ENCODE measurements at places on chromosomes 6 and 20.
A peak's percentile ranks its signal among the peaks of the same experiment; 100 is the strongest.

DNA sequence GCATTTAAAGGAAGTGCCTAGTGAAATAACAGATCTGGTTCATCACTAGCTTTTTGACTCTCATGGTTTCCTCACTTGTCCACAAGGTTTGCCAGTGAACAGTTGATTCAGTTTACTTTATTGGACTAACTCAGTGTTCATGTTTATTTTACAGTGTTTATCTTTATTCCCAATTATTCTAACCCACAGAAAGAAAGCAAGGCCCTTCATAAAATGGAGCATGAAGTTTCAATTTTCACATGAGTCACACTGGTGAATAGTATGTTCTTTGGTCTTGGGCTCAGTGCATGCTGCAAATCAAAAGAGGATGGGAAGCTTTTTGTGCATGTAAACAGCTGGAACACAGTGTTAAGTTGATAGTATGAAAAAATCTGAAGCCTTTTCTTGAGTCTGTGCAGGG lies 217.6 kb upstream of the HDDC2 start:
- no peak for DNase-seq

- DNase-seq = no peak
Observed at GRCh38 chr6:63458480-63459115, 113.7 kb upstream of the LOC128125822 start.

DNA sequence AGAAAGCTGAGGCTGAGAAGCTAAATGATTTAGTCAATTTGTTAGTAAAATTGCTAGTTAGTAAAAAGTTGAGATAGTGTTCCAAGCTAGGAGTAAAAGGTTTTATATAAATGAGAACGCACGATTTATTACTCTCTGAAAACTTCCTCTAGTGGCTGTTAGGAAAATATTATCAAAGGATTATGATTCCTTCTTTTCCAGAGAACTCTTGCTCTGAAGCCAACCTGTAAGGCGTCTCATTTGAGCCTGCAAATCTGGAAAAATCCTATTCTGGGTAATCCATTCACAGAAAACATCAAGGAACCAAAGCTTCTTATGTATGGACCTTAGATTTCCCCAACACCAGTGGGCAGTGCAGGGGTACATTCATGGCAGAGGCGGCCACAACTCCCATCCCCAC lies 252.7 kb downstream of the SOD2 start:
- peak; percentile 46 for DNase-seq

GRCh38 chr6:153767127-153767526 lies 271.9 kb upstream of the OPRM1 start:
- DNase-seq = no peak

DNA sequence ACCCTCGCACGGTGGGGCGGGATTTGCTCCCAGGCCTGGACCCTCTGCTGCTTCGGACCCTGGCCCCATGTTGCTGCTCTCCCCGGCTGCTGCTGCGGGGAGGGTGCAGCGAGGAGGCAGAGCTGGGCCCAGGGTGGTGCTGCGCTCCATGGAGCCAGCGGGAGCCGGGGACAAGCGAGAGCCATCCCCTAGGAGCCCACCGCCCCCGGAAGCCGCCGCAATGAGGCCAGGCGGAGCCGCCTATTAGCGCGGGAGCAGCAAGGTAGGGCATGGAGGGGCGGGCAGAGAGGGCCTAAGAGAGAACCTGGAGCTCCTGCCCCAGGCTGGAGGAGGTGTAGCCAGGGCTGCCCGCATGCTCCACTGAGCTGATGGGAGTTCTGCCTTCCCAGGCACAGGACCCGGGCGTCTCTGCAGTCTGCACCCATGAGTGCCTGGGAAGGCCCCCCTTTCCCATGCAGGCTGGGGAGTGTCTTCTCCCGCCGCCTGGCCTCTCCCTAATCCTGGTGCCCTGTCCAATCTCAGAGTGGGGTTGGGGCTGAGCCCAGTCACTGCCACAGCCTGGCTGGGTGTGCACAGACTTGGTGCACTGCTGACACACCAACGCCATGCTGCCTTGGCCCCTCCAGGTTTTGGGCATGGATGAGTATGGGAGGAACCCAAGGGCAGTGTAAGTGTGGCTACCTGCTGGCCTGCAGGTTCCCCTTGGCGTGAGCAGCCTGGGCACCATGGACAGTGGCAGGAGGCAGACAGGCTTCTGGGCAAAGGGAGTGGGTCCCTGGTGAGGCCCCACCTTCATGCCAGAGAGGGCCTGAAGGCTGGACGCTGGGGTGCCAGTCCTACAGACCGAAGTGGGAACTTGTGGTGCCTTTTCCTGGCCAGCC lies 360.6 kb upstream of the MAP3K7 start:
- no peak for DNase-seq

GRCh38 chr20:57995381-57995977 lies 233.0 kb downstream of the ANKRD60 start:
- no peak for DNase-seq

GRCh38 chr6:56403745-56404144 lies 156.4 kb upstream of the COL21A1 start:
- no peak for DNase-seq

GRCh38 chr6:154555073-154555677 lies 44.7 kb upstream of the CNKSR3 start:
- DNase-seq = no peak

DNA sequence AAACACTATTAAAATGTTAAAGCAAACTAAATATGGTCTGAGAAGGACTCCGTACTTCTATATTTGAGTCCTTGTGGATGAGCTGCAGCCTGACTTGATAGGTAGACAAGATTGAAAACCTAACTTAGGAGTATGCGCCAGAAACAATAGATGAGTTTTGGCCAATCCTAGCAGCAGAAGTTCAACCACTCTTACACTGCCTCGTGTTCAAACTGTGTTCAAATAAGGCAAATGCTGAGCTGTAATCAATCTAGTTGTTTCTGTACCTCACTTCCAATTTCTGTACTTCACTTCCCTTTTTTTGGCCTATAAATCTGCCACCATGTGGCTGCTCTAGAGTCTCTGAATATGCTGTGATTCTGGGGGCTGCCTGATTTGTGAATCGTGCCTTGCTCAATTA lies 13.2 kb upstream of the SERINC1 start:
- DNase-seq = no peak

DNA sequence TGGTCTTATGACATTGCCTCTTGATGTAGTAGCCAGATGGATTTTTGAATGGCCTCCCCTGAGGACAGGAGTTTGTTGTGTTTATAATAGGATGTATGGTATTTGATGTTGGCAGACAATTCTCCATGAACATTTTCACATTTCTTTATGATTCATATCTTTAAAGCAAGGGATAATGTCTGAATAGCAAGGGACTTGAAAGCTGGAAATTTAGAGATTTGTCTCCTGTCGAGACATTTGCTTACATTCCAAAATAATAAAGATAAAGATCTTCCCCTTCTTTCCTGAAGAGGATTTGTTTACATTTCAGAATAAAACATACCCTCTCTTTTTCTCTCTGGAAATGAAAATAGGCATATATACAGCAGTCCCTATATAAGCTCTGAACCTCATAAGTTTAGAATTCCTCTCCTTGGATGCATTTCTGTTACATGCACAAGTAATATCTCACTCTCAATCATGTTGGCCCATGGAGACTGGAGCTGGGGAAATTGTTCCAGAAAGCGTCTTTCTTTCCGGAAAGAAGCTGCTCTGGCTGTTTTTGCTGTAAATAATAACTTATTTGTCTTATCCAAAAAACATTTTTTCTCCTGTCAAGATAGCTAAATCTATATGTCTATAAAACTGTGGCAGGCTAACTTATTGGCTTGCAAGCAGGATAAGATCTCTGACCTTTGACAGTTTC lies 42.5 kb upstream of the ASCC3 start:
- DNase-seq = peak; percentile 23

DNA sequence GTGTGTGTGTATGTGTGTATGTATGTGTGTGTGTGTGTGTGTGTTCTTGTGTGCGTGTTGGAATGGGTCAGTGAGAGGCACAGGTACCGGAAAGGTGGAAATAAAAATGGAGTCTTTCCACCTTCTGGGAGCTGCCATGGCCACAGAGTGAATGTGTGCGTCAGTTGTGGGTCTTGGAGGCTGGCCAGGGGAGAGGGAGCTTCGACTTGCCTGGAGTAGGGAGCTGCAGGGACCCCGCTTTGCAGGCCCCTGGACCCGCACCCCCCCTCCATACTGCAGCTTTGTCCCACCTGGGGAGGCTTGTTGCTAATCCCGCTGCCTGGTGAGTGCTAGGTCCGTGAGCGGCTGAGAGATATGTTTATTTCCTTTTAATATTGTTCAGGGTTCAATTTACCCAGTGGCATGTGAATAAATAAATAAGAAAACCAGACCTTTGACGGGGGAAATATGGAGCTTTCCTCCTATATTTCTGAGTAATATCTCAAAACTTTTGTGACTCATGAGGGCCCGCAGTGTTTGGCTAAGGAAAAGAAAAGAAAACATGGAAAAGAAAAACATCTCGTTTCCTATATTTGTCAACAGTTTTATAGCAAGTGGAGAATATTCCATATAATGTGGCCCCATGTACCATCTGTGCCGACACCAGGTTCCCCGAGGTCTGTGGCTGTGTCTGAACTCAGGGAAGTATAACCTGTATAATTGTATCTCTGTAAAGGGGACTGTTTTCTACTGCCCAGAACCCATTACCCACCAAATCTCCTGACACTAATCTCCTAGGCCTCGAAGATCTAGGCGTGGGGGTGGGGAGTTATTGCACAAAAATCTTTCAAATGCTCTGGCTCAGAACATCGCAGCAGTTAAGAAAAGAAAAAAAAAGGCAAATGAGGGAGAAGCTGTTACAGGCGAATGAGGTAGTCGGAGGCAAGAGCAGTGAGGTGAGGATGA lies 24.6 kb upstream of the CCDC167 start:
- no peak for DNase-seq

DNA sequence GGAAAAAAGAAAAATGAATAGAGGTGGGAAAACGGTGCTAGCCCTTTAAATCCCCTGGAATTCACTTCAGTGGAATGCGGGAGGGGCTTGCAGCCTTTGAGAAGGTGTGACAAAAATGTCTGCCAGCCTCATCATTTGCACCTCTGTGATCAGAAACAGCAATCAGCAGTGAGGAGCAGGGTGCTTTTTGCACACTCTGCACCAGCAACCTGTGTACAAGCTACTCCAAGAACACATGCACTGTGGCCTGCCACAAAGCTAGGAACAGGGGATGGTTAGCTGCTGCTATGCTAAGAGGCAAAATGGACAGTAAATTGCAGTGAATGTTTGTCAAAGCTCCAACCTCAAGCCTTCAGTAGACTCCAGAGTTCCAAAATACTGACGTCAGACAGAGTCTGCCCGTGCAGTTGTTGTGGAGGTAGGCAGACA lies 29.7 kb downstream of the GINS1 start:
- peak; percentile 18 for DNase-seq

- DNase-seq = no peak
Observed at GRCh38 chr6:140174524-140174923, 800.1 kb upstream of the CITED2 start.

DNA sequence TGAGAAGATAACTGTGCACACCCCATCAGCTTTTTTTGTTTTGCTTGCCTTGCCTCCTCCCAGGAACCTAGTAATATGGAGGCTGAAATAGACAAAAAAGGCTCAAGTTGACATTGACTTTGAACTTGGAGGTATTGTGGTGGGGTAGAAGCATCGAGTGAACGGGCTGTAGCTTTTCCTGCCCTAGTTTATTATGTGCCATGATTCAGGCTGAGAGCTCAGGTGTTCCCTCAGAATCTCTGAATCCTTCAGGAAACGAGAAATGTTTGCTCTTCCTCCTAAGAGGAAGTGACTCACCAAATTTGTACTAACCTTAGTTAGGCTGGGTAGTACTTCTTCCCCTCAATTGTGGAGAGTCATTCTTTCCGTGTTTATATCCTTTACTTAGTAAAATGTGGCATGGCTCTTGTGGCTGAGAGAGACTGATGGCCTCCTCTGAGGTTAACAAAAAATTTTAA lies 98.8 kb downstream of the SASH1 start:
- DNase-seq = no peak

GRCh38 chr6:116528133-116528532 lies 16.7 kb downstream of the CALHM5 start:
- no peak for DNase-seq

DNA sequence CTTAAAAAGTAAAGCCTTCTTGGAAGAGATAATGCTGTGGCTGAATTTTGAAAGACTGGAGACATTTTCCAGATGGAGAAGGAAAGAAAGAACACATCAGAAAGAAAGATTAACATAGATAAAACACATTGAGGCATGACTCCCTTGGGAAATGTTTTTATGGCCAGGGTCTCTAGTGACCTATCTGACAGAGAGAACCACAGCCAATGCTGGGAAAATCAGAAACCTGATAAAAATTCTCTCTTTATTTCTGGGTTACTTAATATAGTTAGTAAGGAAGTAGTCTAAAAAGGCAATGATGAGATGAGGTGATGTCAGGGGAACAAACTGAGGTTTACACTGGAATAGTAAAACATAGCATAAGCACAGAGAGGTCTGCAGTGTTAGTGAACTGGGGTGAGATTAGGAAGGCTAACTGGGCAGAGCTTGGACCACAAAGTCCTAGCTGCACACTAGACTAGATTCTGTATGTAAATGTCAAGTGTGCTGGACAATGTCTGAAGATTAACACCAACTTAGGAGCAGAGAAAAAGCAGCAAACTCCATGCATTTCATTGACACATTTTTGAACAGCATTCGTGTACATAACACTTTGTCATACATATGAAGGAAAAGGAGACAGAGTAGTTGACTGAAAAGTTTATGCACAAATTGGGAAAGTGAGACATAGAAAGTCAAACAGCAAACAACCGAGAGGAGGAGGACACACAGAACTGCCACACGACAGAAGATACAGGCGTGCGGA lies 31.0 kb downstream of the ELOVL2 start:
- DNase-seq = no peak

DNA sequence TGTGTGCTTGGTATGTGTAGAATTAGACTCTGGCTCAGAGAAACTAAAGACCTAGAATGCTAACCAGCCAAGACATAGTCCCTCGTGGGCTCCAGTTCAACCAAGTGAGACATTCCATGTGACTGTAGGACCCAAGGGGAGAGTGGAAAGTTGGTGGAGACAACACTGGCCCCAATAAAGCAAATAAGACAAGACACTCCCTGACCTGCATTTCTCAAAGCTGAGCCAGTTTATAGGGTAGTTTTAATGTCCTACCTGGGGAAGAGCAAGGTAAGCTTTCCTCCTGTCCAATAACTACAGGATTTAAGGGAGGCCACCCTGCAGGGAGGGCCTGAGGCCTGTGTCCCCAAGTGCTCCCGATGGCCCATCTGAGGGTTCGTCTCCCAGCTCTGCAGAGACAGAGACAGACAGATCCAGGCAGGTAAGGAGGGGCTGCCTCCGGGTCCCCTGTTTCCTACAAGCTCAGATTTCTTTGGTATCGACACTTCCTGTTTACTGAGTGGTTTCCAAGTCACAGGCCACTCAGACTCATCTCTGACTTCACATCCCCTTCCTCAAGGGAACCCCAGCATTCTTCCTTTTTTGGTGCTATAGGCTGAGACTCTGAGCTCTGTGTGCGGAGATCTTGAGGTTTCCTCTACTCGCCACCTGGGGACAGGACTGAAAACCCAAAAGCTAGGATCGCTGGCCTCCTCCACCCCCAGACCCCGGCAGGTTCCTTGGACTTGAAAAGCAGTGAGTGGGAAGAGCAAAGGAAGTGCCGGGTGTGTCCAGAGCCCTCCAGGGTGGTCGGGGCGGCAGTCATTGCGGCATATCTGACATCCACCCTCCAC lies 92.4 kb downstream of the PRND start:
- DNase-seq = peak; percentile 57

- no peak for DNase-seq
Observed at GRCh38 chr20:46218656-46219055, 89.6 kb downstream of the CDH22 start.

- DNase-seq = no peak
Observed at GRCh38 chr6:132746048-132746447, 11.7 kb downstream of the VNN2 start.
